NCI-H2081 treated with DMSO at 0.1 percent for 48 hours (cell line): ENCODE measurements at places on chromosomes 16 and 17.

- DNase-seq, result no peak
Observed at GRCh38 chr17:41773731-41774193, 12.7 kb downstream of the JUP start.

GRCh38 chr17:17886226-17886625 lies 49.4 kb upstream of the SREBF1 start:
- no peak for DNase-seq

- DNase-seq, result no peak
Observed at GRCh38 chr17:56165072-56165641, 11.9 kb downstream of the ANKFN1 start.

DNA sequence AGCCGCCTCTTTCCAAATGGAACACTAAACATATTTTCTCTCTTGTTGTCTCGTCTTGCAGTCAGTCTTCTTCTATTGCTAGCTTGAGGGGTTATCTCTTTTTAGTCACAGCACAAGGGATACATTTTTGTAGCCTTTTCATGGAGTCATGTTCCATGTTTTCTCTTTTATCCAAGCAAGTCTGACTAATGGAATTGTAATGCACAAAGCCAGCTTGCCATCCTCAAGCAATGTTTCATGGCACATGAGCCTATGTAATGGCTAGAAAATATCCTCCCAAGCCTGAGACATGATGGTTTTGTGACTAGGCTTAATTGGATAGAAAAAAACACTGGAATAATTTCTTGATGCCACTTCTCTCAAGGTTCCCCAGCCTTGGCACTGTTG lies 414.6 kb upstream of the GOT2 start:
- DNase-seq, result no peak

DNA sequence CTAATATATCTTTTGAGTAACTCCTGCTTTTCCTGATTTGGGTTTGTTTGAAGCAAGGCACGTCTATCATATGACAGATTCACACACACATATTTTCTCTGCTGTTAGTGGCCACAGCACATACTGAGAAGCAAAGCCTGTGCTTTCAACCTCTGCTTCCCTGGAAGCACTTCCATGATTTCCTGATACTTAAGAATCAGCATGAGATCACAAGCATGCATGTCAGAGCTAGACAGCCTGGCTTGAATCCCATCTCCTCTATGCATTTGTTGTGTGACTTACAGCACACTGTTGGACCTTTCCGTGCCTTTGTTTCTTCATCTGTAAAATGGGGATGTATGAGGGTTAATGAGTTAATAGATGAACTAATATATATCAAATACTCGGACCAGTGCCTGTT lies 151.1 kb upstream of the NOL11 start:
- no peak for DNase-seq

- no peak for DNase-seq
Observed at GRCh38 chr17:51533219-51533618, 272.9 kb downstream of the UTP18 start.

GRCh38 chr16:55283812-55284717 lies 39.9 kb upstream of the IRX6 start:
- DNase-seq, result no peak

- no peak for DNase-seq
Observed at GRCh38 chr17:979539-980405, at the start of gene NXN. NXN (minus strand) TSS chr17:979776.

DNA sequence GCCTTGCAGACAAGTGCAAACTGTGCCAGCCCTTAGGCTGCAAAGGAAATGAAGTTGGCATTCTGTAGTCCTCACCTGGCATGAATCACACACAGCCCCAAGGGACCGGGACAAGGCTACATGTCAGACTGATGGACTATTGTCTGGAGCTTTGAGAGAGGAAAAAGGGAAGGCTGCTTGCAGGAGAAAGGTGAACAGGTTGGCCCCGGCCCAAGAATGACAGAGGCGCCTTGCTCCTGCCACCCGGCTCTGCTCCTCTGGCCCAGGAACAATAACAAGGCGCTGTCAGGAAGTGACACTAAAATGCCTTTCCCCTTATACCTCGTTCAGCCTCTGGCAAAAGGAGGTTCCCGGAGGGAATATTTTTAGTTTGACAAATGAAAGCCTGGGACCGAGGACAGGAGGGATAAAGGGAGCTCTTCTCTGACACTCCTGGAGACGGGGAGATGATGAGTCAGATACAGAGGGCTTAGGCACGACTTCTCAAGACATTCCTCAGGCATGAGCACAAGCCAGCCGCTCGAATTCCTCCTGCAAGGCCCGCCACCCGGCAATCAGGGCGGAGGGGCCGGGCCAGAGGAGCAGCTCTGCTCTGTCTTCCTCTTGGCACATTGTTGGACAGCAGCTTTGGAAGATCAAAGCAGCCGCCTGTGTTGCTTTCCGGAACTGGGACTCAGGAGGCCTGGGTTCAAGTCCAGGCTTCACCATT lies 105.8 kb downstream of the NOG start:
- DNase-seq, result no peak

- DNase-seq, result no peak
Observed at GRCh38 chr16:27759967-27760788, 210.2 kb downstream of the KATNIP start.

DNA sequence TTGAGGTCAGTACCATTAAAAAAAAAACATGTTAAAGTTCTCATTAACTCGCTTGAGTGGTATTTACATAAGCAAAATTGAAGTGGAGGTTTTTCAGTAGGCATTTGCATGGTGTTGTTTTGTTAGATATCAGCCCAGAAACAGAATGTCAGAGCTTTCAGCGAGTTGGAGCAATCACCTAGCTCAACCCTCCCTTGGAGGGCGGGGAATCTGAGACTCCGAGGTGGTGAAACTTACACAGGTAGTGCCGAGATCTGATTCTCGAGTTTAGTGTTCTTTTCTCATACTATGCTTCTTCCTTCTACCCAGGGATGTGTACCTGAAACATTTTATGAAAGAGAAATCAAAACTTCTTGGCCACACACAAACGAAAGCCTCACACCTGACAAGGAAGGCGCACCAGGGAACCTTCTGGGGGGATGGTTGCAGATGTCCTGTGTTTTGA lies 6.6 kb downstream of the SEC14L1 start:
- DNase-seq, result no peak

DNA sequence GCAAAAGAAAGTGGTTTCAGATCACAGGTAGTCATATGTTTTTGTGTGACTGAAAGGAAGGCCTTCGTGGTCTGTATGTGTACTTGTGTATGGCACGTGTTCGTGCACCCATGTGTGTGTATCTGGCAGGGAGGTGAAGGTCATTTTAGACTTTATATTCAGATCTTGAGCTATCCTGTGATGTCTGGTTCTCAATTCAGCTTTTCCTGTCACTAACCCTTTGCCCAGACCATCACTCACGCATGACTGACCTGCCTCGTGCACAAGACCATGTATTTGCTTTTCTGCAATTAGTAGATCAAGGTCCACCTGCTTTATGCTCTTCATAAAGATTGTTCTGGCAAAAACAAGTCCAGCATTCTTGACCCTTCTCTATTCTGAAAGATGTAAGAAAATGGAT lies 139.7 kb upstream of the MAF start:
- no peak for DNase-seq

GRCh38 chr17:47851764-47852112 lies 775 bp upstream of the SP6 start:
- DNase-seq, result no peak

DNA sequence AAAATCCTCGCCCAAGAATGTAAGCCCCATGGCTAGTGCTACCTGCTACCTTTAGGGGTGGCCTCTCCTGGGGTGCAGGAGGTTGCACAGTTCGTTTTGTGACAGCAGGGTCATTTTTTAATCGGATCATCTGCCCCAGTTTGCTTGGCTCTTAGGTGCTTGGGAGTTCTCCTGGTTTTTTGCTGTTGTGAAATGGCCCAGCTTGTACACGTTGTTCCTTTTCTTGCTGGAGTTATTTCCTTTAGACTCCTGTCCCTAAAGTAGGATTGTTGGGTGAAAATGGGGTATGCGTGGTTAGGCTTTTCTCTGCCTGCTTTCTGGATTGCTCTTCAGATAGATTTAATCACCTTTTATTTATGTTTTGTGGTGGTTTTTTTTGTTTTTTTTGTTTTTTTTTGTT lies 25.8 kb downstream of the ABCC1 start:
- DNase-seq, result no peak
